WERI-Rb-1 (cell line): ENCODE measurements at places on chromosomes 3 and 15.
A peak's percentile ranks its signal among the peaks of the same experiment; 100 is the strongest.

GRCh38 chr15:63545520-63545919 is 41.1 kb downstream of the USP3 start:
- no peak for DNase-seq

- DNase-seq = peak; percentile 7
Measured at GRCh38 chr15:86854176-86854575, 774.5 kb downstream of the AGBL1 start.

GRCh38 chr3:17090280-17090983 is 205.7 kb downstream of the PLCL2 start:
- DNase-seq = no peak

GRCh38 chr15:64289550-64289949 is 66.4 kb downstream of the CSNK1G1 start:
- no peak for DNase-seq

- DNase-seq = peak; percentile 41
Measured at GRCh38 chr3:186220911-186221645, 112.2 kb upstream of the ETV5 start.

GRCh38 chr3:140953028-140953960 is 11.7 kb downstream of the SLC25A36 start:
- no peak for DNase-seq

- DNase-seq = peak; percentile 51
Measured at GRCh38 chr15:92306663-92307062, 87.0 kb upstream of the ST8SIA2 start.

DNA sequence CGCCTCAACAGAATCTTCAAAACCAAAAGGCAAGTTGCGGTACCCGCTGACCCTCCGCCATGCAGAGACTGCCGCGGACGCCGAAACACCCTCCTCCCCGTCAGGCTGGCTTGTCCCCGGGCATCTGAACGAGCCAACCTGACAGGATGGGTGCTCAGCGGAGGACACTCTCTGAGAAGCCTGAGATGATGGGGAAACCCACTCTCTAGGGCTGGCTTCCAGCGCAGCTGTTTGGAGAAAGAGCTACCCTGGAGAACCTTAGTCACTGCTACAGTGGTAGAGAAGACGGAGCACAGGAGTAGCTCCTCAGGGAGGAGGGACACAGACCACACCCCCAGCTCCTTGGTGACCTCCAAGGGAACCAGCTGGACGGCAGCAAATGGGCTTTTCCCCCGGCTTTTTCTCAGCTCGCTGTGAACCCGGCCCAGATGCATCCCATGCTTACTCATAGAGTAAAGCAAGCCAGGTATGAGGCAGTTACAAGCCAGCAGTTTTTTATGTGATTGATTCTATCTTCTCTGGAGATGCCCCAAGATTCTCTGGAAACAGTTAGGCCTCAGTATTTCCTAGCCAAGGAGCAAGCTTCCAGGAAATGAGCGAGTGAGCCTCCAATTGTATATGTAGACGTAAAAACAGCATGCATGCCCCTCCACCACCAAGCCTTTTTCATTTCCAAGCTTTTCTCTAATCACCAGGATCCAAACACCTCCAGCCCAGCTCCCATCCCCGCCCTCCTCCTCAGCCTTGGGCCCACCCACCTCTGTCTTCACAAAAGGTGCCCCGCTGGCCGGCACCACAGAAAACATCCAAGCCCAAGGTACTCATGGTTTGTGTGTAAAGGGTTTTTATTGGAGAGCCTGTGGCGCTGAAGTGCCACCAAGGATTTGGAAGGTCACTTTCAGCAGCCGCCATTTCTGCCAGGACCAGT is 38.7 kb downstream of the FAM174B start:
- no peak for DNase-seq

GRCh38 chr3:40387001-40387894 is at the start of gene ENTPD3:
Gene ENTPD3 (plus strand): TSS chr3:40387184. CDS start chr3:40388058, 874 bp downstream.
- DNase-seq = peak; percentile 52

- no peak for DNase-seq
Measured at GRCh38 chr3:158809642-158810041, 7.8 kb downstream of the MFSD1 start.

DNA sequence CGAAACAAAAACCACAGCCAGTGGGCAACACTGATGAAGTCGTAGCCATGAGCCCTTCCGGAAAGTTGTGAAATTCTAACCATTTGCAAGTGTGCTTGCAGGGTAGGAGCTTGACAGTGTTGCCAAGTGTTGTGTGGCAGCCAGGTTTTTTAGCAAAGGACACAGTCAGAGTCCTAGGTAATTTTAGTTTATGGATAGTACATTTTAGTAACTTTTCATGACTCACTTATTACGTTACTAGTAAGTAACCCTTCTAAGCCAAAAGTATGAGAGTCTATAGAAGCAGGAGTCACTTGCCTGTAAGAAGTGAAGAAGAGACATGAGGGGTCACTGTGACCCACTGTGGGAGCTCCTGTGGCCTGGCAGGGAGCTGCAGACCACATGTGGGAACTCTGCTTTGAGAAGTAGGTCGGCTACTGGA is 54.8 kb upstream of the ADPGK start:
- DNase-seq = peak; percentile 33

DNA sequence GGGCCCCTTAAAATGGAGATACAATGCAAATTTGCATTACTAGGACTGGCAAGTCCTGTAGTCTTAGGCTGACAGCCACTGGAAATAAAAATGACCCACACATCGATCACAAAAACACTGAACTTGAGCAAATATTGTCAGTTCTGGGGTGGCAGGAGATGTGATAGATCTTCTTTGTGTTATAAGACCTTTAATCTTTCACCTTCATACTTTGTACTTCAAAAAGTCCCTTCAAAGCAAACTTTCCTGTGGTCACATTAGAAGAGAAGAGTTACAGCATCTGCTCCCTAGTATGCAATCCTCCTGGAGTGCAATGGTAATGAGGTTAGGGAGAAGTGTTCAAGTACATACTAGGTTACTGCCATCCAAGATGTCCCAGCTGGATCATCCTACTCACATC is 149.4 kb upstream of the KCNMB2 start:
- DNase-seq = no peak

GRCh38 chr3:183975981-183976662 is 41.6 kb downstream of the ABCC5 start:
- DNase-seq = no peak

DNA sequence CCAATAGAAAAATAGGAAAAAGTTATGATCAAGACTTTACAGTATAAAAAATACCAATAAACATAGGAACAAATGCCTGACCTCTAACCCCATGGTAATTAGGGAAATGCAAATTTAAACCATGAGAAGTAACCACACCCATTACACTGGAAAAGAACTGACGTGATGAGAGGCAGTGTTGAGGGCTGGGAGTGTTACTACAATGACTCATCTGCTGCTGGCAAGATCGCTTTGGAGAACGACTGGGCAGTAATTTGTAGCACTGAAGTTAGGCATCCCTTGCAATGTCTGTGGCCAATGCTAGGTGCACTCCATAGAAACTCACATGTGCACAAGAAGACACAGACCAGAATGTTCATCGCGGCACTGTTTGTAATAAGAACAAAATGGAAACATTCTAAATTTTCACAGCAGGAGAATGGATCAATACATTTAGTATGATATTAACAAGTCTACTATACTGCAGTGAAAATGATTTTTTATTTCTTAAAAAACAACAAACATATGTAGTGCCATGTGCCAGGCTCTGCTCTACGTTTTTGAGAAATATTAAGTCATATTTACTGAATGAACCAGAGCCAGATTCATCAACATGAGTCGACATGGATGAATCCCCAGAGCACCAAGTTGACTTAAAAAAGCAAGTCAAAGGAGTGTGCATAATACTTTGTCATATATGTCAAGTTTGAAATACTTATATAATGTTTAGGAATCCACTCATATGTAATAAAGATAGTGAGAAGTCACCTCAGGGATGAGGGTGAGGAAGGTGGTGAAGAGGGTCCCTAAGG is 37.6 kb upstream of the EPHB3 start:
- DNase-seq = no peak

DNA sequence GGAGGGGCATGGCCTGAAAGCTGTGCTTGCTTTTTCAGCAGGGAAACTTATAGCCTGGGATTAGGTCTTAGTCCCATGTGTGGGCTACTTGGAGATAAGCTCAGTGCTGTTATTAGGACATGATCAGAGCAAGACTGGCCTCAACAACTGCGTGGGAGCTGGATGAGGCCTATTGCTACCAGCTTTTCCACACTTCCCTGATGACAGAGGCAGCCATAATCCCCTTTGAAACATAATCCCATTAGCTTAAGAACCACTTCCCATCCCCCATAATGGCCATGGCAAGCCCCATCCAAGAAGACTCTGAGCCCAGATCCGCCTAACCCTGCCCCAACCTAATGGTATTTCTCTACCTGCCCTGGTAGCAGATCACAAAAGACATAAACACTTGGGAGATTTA is 26.6 kb upstream of the GK5 start:
- peak; percentile 94 for DNase-seq

- DNase-seq = no peak
Measured at GRCh38 chr3:160180581-160181216, 44.5 kb upstream of the C3orf80 start.

DNA sequence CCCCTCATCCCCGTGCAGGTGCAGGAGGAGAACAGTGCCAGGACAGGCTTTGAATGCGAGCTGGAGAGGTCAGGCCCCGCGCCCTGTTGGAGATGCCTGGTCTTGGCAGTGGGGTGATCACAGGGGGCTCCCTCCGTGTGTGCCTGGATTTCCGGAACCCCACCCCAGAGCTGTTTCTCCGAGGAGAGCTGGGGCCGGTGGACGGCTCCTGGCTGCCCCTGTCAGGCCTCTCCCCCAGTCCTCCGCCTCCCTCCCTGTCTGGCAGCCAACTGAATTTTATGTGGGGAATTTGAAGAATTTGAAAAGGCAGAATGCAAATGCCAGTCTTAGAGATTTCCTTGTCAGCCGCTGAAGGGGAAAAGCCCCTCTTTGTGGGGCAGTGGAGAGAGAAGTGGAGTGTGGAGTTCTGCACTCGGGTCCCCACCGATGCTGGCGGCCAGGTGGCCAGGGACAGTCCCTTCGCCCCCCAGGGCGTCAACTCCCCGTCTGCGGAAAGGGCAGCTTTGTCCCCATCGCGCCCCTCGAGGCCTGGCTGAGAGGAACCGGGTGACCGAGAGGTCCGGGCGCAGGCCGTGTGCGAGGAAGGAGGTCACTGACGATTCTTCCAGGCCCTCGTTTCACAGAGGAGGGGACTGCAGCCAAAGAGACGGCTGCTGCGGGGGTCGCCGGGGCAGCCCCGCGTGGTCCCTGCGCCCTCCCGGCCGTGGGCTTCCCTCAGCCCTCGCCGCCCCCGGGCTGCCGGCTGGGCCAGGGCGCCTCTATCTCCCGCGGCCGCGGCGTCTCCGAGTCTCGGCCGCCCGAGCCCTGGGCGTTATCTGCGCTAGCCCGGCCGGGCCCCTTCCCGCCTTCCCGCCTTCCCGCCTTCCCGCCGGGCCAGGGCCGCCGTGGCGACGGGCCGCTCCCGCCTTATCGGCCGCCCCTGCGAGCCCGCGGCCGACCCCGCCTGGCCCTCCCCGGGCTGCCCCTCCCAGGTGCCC is 56.0 kb upstream of the LCTL start:
- DNase-seq = no peak

DNA sequence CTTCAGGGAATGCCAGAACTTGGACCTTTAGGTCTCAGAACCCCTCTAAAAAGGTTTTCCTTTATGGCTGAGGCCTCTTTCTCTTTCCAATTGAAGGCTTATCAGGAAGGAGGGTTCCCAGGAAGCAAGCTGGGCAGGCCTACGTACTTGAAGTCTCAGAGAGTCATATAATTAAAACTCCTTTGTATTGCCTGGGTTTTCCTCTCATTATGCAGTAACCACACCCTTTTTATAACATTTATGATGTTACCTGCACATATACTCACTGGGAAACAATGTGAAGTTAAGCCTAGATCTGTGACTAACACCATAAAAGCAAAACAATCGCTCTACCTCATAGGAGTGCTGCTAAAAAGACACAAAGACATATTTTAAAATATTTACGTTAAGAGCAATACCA is 27.3 kb downstream of the SERP1 start:
- DNase-seq = no peak

DNA sequence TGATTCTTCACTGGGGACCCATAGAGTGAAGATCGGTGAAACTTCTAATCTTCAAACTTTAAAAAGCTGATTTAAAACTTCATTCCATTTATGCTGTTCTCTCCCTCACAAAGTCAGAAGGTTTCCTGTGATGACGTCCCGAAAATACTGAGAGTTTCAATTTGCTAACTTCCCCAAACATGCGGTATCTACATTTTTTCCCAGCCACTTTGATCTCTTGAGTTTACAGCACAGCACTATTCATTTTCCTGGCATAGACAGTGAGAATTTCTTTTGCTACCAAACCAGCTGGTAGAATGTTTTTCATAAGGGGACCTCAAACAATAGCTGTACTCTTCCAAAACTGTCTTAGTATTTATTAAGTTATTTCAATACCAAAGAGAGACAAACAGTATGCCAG is 156.8 kb downstream of the LSAMP start:
- no peak for DNase-seq

- DNase-seq = no peak
Measured at GRCh38 chr3:62367763-62368195, 5.6 kb downstream of the FEZF2 start.

DNA sequence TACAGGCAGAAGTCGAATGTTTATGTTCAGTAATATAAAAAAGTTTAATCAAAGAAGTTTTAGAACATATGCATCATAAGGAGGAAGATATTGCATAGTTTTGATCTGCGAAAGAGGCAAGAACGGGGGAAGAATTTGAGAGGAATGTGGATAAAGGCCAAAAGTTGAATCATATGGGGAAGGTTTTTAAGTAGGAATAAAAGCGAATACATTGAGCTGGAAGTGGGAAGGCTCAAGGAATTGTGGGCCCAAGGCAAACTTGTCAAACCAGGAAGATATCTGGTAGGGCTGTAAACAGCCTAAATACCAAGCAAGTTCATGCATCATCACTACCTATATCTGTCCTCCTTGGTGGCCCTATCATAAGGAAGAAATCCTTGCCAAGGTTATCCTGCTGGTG is 186.9 kb downstream of the MAGI1 start:
- DNase-seq = no peak

DNA sequence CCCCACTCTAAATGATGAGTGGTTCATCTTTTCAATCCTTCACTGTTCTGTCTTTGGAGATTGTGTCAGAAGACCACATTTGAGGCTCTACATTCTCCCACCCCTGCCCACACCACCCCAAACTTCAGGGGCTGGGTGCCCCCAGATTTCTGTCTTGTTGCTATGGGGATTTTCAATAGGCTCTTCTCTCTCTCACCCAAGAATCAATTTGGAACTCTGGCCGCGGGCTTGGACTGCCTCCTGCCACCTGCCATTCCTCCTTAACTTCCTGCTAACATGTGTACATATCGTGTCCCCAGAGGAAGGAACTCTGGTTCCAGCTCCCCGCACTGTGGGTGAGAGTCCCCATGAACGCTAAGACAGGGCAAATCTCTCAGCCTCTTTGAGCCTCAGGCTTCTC is 67.4 kb upstream of the LARS2 start:
- no peak for DNase-seq
